Stimulated activated CD8-positive, alpha-beta memory T cell treated with anti-CD3 and anti-CD28 coated beads, Interleukin-2, amount 100 ng/mL, for 48 hours (primary cell): ENCODE measurements at places on chromosomes 7 and 10.
A peak's percentile ranks its signal among the peaks of the same experiment; 100 is the strongest.

GRCh38 chr7:50851891-50852290 is 69.2 kb upstream of the GRB10 start:
- DNase-seq = no peak

DNA sequence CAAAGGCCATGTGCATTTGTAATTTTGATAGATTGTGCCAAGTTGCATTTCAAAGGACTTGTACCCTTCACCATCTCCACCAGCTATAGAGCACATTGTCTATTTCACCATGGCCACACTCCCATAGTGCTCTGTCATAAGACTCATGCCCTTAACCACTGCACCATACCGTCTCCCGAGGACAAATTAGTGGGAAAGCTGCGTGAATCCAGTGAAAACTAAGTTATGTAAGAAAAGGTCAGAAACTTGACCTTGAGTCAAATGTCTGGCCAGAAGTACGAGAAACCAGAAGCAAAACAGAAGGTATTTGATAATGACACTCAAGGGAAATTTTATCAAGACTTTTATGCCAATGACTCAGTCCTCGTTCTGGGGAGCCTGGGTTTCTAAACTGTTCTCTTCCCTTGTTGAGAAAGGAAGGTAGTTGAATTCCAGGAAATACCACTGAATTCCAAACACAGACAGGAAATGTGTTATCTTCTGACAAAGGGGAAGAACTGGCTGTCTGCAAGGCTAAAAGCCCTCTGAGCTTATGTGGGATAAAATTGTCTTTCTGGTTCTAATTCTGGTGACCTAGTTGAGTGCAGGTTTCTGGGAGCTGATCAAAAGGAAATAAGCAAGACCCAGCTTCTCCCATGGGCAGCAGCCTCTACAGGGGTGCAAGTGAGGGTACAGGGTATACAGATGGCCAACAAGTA is 49.7 kb downstream of the CDK1 start:
- no peak for DNase-seq

DNA sequence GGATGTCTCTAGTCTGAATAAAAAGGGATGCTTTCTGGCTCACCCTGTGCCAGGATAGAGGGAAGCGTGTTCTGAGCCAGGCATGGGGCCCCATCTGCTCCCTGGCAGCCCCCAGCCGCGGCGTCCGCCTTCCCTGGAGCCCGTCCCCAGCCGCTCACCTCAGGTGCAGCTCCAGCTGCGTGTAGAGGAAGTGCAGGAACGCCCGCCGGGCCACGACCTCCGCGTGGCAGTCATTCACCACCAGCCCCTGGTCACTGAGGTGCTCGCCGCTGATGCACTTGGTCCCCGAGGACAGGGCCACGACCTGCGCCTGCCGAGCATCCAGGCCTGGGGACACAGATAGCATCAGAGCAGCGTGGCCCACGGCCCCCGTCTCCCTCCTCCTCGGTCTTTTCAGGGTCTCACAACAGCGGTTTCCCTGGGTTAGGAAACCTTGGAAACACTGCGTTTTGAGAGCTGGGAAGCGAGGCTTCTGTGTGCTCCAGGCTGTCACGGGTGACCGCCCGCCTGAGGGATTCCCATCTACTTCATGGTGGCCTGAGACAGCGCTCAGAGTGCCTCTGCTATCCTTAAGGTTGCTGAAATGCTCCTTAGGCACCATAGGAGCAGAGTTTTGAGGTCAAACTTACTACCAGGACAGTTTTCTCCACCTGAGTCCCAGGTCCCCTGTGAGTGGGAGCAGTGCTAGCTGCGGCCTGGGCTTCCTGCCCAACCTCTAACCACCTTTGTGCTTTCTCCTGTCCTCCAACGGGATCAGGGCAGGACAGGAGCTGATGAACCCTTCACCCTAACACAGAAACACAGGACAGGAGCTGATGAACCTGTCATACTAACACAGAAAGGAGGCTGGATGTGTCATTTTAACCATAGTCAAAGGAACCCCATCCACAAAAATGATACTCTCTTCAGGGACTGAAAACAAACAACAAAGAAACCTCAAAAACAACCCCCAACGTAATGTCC is 186.1 kb downstream of the WDR37 start:
- DNase-seq = no peak

- no peak for DNase-seq
Measured at GRCh38 chr10:114084215-114084614, 40.5 kb downstream of the ADRB1 start.

DNA sequence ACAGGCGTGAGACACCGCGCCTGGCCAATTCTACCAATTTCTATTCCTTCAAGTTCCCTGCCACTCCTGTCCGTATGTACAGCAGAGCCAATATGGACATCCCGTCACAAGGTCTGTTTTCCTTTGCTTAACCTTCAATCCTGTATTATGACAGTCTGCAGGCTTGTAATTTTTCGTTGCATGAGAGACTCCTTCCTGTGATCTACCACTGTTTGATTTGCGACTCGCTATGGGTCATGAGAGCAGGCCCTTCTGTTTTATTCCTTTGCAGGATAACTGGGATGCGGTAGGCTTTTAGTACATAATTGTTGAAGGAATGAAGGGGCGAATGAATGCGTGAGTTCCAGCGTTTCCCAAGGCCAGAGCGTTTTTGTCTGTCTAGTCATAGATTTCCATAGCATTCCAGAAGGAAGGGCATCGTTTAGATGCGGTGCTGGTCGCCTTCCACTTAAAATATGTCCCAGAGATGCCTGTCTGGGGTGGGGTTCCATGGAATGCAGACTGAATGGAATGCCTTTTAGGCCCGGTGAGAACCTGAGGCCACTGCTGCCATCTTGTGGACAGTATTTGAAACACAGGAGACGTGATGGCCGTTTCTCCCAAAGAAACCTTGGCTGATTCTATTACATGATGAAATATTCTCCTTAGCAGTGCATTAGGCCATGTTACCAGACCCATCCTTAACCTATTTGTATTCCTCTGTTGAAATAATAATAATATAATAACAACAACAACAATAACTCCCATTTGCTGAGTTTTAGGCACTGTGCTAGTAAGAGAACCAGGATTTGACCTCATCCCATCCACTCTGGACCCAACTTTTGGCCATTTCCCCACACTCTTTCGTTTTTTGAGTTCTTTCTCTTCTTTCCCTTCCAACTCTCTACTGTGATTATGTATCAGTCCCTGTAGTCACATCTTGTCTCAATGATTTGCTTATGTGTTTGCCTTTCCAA is 193.2 kb downstream of the MYOF start:
- peak; percentile 3 for DNase-seq

DNA sequence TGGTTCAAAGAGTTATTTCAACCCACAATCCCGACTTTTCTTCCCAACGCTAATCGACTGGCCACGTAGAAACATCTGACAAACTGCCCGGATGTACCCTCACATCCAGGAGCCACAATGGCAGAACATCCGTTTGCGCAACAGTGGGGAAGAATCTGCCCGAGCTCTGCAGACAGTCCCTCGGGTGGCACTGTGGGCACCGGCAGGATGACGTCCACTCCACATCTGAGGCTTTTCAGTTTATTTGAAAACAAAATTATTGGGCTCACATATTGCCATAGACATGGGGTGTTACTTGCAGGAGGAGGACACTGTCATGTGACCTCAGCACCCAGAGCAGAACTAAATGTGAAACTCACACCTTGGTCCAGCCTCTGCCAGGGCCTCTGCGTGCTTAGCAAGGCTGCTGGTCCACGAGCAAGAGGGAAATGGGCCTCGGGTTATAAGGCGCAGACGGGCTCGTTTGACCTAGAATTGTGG is 84.1 kb downstream of the MKI67 start:
- DNase-seq = no peak

DNA sequence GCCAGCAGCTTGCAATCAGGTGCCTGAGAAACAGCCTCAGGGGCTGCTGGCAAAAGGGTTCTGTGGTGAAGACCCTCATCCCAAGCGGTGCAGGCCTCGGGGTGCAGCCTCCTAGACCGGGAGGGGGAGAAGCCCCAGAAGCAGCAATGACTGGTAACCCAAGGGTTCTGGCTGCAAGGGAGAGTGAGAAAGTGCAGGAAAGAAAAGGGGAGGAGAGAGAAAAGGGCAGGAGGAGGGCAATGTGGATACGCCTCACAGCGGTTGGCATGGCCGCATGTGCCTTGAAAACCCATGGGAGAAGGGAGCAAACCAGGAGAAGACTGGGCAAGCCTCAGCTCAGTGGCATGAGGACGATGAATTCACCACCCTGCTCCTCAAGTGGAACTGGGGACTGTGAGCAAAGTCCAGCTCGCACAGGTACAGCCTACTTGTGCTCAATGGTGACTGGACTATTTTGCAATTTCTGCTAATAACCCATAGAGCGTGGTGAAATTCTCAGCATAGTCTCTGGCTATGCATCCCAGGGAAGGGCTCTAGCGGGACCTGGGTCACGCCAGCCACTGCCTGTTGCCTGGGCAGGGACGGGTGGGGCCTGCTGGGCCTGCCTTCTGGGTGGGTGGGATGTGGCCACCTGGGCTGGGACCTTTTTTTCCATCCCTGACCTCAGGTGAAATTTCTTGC is 6.2 kb downstream of the CLRN3 start:
- DNase-seq = no peak

DNA sequence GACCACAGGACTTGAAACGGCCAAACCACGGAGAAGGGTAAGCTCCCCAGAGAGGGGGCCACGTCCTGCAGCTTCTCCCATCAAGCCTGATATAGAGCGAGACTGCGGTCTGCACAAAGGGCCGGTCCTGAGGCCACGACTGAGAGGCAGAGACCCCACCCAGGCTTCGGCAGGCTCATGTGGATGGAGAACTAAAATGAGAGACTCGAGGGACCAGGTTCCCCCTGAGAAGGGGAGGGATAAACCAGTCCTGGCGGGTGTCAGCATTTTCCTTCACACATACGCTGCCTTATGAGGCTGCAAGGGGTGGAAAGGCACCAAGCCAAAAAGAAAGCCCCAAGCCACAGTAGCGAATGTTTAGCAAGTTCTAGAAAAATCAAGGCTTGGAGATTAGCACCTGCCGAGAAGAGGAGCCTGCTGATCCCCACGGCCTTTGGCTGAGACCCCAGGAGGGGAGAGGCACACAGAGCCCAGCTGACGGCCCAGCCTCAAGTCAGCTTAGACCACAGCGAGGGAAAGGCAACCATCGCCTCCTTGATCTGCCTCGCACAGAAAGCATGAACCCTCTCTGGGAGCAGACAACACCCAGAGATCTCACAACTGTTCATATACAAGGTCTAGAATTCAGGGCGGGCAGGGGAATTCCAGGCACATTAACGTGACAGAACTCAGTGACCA is 92.6 kb upstream of the RNF32 start:
- DNase-seq = no peak

GRCh38 chr7:32515890-32516550 is 20.7 kb downstream of the AVL9 start:
- DNase-seq = no peak

DNA sequence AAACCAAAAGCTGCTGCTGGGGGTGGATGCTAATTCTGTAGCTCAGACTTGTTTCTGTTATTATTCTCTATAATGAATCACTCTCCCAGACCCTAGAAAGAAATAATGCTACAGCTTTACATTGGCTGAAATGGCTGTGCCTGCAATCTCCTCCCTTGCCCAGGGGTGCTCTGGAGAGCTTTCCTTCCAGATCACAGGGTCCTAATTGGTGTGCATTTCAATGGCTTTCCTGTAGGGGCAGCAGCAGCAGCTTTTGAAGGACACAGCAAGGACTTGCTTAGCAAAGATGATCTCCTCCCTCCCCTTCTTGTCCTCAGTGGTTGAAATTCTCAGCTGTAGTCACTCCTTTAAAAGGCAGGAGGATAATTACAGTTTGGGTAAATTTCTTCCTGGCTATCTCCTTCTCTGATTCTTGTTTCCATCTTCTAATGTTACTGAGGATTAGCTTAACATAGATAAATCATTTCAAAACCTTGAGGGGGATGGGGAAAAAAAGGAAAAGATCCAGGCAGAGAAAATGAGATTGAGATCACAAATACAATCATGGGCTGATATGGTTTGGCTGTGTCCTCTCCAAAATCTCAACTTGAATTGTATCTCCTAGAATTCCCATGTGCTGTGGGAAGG is 120.2 kb upstream of the CTTNBP2 start:
- DNase-seq = no peak

GRCh38 chr7:144812379-144813283 is 23.2 kb downstream of the TPK1 start:
- DNase-seq = peak; percentile 12

- DNase-seq = no peak
Measured at GRCh38 chr10:119281581-119282071, 74.3 kb downstream of the GRK5 start.

GRCh38 chr7:124077546-124077945 is 44.7 kb upstream of the TMEM229A start:
- DNase-seq = no peak

- no peak for DNase-seq
Measured at GRCh38 chr7:48304641-48305040, 133.4 kb downstream of the ABCA13 start.

GRCh38 chr7:151235091-151235787 is 3.0 kb downstream of the CHPF2 start:
- DNase-seq = no peak

DNA sequence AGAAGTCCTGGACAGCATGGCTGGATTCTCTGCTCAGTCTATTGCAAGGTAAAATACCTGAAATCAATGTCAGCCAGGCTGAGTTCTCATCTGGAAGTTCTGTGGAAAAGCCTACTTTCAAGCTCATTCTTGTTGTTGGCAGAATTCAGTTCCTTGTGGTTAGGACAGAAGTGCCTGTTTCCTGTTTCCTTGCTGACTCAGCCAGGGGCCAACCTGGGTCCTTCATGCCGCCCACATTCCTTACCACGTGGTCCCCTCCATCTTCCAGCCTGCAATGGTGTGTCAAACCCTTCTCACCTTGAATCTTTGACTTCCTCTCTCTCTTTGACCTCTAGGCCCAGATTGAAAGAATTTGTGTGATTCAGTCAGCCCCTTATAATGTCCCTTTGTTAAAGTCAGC is 197.1 kb upstream of the STK17A start:
- DNase-seq = no peak

- DNase-seq = peak; percentile 50
Measured at GRCh38 chr10:3757638-3758490, 27.1 kb downstream of the KLF6 start.

- DNase-seq = no peak
Measured at GRCh38 chr10:5958077-5958476, 19.3 kb downstream of the IL15RA start.

DNA sequence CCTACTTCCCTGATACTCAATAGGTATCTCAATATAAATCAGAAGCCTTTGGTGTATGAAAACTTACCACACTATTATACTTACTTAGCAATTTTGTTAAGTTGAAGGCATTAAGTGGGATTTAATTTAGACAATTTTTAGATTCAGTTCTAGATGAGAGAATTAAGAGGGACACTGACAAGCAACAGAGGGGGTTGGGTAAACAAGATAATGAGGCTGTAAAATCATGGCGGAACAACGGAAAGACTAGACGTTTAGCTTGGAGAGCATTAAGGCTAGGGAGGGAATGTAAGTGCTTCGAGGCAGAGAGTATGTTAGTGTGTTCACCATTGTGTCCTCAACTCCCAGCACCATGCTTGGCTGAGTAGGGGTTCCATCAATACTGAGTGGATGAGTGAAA is 71.3 kb downstream of the DENND11 start:
- DNase-seq = no peak

GRCh38 chr10:97575127-97575668 is 2.6 kb downstream of the ANKRD2 start:
- DNase-seq = no peak
